ENCODE measurements at places on chromosomes 7 and 10. TPM values are rescaled to one million over a fixed set of nuclear protein-coding genes. Genes with fewer than 3 reads are reported as not detected.

The CFAP58 gene
- total RNA-seq, result 0.29 TPM

The CFAP70 gene
- 11.3 TPM for total RNA-seq

The LRRC18 gene
- not detected for total RNA-seq

The RADIL gene
- 8.3 TPM for total RNA-seq

The HOXA11 gene
- 63.5 TPM for total RNA-seq

The PRSS2 gene
- not detected for total RNA-seq

The PRSS58 gene
- not detected for total RNA-seq

The VWDE gene
- total RNA-seq, result 23.2 TPM

The WEE2 gene
- total RNA-seq, result not detected

The DNAJC30 gene
- total RNA-seq, result 4.2 TPM

The CHST3 gene
- 44.7 TPM for total RNA-seq

The MALRD1 gene
- total RNA-seq, result not detected

The PCBD1 gene
- 18.4 TPM for total RNA-seq

The MSMB gene
- not detected for total RNA-seq

The GPR22 gene
- total RNA-seq, result 0.48 TPM

The GPNMB gene
- 127 TPM for total RNA-seq

The SPDYE11 gene
- total RNA-seq, result not detected

The UTF1 gene
- total RNA-seq, result not detected

The DEPP1 gene
- 52.5 TPM for total RNA-seq

The FOXI2 gene
- total RNA-seq, result not detected

The LEP gene
- total RNA-seq, result not detected

The SLC29A4 gene
- total RNA-seq, result not detected

The PLEKHS1 gene
- not detected for total RNA-seq

The CNNM1 gene
- total RNA-seq, result 1.5 TPM

The REEP3 gene
- total RNA-seq, result 66.5 TPM

The NUTM2E gene
- not detected for total RNA-seq

The EMX2 gene
- 6.7 TPM for total RNA-seq

The NME8 gene
- total RNA-seq, result not detected
